ENCODE measurements at places on chromosomes 11 and 22.

DNA sequence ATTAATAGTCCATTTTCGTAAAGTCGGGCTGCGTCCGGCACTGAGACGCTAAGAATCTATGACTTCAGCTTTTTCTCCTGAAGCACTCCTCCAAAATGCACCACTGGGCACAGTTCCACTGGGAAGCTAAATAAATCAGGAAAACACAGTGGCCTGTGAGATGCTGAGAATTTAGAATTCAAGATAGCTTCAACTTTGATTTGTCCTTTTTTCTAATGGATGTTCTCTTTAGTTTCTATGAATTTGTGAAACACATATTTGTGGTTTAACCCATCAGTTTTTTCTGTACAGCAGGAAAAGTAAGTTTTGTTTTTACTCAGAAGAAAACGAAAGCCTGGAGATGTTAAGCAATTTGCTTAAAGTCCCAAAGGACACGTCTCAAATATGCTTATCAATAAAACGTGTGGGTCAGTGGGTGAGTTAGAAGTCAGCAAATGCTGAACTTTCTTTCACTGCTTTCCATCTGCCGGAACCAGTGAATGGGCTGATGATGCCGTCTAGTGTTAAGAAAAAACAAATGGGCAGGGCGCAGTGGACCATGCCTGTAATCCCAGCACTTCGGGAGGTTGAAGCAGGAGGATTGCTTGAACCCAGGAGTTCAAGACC is 40.7 kb upstream of the CLMP start:
- no peak for DNase-seq

- no peak for DNase-seq
Measured at GRCh38 chr22:37860796-37861421, 11.7 kb downstream of the EIF3L start.

- DNase-seq: no peak
Measured at GRCh38 chr11:97968071-97968470, 1052.7 kb upstream of the CNTN5 start.

DNA sequence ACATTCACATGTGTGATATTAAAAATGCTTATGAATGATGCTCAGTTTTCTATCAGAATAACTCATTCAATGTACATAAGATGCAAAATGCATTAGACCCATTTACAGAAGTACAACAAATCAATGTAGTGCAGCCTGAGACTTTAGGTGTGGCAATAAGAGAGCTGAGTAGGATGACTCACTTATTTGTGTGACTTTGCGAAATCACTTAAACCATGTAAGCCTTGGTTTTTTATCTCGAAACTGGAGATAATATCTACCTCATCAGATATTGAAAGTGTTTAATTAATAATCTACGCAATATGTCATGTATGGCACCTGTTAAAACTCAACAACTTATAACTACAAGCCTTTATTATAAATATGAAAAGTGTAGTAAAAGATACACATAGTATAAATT is 105.7 kb upstream of the LUZP2 start:
- no peak for DNase-seq

- no peak for DNase-seq
Measured at GRCh38 chr22:32473388-32473952, 1.1 kb upstream of the FBXO7 start.

- no peak for DNase-seq
Measured at GRCh38 chr11:128497776-128498095, 89.6 kb downstream of the ETS1 start.

DNA sequence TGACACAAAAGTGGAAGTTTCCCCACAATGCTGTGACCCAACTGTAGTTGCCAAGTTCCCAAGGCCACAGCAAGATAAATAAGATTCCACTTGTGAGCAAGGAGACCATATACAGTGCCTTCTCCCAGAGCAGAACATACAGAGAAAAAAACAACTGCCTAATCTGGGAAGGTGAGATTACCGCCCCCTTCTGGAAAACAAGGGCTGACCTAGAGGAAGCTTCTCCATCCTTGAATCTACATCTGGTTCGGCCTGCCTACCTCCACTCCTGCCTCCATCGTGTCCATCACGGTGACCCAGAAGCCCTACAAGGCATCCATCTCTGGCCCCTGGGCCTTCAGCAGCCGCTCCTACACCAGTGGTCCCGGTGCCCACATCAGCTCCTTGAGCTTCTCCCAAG is 6.1 kb upstream of the RNASEH2C start:
- DNase-seq: no peak

GRCh38 chr11:5467527-5467926 is 18.4 kb downstream of the OR51I2 start:
- DNase-seq: no peak

GRCh38 chr11:117646411-117646810 is 150.6 kb downstream of the DSCAML1 start:
- DNase-seq: no peak

DNA sequence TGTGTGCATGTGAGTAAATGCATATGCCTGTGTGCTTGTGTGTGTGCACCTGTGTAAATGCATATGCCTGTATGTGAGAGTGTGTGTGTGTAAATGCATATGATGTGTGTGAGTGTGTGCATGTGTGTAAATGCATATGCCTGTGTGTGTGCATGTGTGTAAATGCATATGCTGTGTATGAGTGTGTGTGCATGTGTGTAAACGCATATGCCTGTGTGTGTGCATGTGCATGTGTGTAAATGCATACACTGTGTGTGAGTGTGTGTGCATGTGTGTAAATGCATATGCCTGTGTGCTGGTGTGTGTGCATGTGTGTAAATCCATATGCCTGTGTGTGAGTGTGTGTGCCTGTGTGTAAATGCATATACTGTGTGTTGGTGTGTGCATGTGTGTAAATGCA is 37.8 kb downstream of the GGTLC2 start:
- DNase-seq: no peak

DNA sequence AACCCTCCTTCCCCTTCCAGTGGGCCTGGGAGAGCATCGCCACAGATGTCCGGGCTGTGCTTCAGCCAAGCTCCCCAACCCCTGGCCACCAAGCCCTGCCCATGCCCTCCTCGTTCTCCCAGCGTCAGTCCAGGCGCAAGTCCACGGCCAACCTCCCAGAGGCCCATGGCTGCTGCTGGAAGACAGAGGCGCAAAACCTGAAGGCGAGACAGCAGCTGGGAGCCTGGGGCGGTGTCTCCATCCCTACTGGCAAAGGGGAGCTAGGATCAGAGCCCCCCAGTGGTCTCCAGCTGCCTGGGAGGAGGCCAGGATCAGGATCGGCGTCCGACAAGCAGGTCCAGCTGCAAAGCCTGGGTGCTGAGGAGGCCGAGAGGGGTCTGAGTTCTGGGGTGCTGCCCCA is 1.9 kb downstream of the TSGA10IP start:
- no peak for DNase-seq

DNA sequence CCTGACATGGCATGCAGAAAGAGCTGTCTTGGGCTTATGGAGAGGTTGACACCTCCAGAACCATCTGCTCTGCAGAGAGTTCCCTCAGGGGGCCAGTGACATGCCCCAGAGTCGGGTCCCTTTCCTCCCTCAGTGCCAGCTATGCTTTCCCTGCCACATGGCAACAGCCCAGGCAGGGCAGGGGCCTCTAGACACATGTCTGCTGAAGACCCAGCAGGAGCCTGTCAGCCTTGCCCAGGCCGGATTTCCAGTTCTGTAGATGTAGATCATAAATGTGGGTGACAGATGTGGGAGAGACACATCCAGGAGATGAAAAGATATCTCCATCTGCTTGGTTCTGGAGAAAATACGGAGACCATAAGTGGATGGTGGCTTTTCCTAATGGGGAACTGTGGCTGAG is 25.5 kb downstream of the NAV2 start:
- no peak for DNase-seq

DNA sequence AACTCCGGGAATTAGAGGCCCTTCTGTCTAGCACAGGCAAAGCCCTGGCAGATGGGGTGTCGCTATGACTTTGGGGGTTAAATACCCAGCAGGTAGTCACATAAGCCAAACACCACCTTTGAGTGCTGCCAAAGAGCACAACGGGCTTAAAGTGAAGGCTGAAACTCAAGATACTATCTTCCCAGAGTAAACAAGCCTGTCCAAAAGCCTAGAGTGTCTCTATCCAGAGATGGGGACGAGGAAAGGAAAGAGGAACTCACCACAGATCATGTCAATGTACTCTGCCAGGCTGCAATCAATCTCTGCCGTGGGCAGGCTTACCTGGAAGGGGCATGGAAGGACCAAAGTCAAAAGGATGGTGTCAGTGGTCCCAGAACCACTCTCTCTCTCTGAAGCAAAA is 14.5 kb downstream of the TMEM25 start:
- no peak for DNase-seq

DNA sequence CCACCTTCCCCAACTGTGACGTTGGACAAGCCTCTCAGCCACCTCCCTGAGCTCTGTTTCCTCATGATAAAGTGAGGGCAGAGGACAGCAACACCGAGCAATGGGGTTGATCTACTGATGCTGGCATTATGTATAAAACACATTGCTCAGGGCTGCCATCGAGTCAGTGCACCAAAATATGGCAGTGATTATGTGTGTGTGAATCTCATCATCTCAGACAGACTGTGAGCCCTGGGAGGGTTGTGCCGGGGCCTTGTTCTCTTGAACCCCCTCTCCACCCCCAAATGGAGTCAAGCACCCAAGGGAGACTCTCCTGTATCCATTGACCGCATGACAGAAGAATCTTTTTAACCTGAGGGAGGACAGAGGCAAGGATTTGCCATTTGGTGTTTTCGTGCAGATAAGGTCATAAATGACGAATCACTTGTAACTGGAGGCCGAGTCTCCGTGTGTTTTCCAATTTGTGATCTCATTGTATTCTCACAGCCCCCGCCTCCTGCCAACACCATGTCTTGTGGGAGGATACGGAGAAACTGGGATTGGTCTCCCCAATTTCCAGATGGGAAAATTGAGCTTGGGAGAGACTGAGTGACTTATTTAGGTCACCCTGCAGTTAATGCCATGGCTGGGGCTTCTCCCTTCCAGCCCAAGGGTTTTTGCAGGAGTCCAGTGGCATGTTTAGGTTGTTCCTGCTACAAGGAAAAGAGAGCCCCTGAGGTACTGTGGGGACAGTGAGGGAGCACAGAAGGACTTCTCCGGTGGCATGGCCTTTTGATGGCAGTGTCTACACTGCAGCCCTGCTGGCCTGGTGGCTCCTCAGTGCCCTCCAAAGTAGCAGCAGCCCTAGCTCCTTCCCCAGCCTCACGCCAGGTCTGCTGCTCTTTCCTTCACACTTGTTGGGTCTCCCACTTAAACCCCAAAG is 52.4 kb downstream of the CHRDL2 start:
- DNase-seq: no peak

DNA sequence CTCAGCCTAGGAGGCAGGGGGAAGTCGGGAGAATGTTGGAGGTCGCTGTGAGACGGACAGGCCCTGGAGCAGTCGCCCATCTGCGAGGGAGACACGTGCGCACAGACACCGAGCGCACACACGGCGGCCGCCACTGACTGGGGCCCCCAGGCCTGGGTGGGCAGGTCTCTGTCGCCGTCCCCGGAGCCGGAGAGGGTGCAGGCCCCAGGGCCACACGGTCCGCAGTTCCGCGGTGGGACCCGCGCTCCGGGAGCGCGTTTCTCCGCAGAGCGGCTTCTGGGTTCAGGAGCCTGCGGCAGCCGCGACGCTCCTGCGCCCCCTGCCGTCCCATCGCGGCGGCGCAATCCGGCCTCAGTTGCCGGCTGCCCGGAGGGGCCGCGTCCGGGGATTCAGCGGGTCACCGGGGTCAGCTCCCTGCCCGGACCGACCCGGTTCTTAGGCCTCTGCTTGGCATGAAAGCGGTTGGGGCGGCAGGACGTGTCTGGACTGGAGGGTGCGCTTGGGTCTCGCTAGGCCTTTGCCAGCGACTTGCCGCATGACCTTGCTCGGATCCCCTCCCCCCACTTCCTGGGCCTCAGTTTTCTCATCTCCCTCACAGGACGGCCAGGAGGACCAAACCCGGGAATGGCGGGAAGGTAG is 31.2 kb downstream of the PDE2A start:
- peak; percentile 4 for DNase-seq

DNA sequence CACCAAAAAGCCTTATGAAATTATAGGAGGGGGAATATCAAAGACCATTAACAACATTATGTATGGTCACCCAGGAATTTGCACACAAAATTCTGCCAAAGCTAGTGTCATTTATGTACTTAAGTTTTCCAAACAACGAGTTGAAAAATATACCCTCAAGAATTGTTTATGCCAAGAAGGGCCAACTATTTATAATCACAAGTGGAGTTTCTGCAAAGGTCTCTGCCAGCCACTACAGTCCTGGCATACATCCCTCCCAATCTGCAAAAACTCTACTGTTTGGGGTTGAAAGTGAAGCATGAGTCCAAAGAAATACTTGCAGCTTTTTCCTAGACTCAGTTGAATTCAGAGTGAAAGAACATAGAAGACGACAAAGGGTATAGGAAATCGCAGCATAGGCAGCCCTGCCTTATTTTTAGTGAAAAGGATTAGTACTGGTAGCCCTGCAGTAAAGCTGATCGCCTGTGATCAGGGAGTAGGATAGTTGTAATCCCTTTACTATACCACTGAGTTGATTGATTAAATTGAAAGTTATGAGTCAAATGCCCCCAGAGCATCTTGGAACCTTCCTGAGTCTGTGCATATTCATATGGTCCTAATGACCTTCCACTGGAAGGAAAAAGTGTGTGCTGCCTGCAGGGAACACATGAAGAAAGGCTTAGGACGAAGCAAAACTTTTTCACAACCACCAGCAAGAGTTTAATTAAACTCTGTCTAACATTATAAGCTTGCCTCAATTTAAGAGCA is 144.0 kb downstream of the SPON1 start:
- DNase-seq: no peak

GRCh38 chr11:68480852-68481510 is 20.4 kb downstream of the PPP6R3 start:
- DNase-seq: no peak

GRCh38 chr11:19777039-19777376 is 64.4 kb downstream of the NAV2 start:
- no peak for DNase-seq

DNA sequence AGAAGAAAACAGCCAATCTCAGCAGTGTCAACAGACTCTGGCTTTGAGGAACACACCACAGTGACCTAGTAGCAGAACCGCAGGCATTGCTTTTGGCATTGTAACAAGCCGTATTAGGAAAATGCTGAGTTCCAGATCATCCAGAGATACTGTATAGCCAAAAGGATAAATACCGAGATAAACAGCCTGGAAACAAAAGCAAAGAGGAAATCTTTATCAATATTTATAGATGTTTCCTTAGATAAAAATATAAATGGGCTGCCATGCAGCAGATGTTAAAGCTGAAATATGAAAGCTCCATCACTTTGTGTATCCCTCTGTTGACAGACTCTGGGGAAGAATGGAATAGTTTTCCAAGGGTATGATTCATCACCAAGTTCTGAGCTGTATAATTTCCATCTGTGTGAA is 98.9 kb upstream of the TP53AIP1 start:
- no peak for DNase-seq

- DNase-seq: no peak
Measured at GRCh38 chr11:27161071-27161470, 120.5 kb downstream of the BBOX1 start.

DNA sequence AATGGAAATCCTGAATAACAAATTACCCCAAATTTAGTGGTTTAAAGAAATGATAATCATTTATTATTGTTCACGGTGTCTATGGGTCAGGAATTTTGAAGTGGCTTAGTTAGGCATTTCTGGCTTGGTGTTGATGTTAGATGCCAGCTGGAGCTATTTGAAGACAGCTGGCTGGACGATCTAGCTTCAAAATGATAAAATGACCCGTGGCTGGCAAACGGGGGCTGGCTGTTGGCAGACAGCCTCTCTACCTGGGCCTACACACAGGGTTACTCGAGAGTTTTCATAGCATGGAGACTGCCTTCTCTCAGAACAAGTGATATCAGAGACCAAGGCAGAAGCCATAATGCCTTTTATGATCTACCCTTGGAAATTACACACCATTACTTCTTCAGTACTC is 285.2 kb downstream of the METTL15 start:
- DNase-seq: no peak
